ENCODE measurements at places on chromosomes 7 and 10.

GRCh38 chr10:100894589-100895294 lies 18.0 kb upstream of the SLF2 start:
- no peak for DNase-seq

DNA sequence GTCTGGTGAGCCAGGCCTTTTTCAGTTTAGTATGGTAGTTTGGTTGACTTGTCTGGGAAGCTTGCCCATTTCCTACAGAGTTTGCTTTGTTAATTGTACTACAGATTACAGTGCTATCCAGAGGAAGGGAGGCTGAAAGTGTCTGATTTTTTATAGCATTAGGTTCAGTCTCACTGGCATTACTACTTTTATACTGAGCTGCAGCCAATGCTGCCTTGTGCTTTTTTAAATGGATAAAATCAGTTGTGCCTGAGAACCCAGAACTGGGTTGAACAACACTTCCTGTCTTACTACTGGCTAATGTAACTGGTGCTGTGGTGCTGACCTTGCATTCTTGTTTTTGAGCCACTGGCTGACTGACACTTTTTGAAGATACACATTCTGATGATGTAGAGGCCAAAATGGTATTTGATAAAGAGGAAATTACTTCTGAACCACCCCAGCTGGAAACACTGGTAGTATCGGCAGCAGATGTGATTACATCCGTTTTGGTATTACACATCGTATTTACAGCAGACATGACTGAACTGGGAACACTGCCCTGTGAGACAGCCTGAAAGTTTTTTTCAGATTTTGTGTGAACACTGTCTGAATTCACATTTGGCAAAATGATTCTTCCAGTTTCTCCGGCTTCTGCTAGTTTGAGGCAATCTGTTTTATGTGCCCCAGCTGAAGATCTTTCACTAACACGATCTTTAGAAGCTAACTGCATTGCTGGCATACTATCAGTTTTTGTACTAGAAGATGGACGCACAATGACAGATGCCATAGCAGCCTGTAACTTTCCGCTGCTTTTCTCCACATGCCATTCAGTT lies 74.1 kb downstream of the NRBF2 start:
- DNase-seq: no peak

DNA sequence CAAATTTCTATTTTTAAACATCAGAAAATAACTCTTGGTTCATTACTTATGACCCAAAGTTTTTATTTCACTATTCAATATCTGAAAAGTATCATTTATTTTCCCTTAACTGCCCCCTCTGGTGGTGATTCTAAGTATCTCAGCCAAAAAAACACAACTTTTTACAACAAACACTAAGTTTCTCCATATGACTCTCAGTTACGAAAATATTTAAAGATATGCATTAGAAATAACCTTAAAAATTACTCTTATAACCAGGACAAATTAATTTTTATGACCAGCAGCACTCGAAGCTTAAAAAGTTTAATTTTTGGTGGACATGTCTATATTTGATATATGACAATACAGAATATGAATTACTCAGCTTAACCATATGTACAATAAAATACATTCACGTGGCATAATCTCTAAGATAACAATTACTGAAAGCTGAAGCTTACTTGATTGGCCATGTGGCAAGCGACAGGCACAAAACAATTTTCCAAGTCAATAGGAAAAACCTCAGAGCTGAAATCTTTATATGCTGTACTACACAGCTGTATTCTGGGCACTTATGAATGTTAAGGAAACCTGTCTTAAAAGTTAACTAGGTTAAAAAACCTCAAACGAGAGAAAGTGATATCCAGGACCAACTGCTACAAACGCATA lies 2.3 kb downstream of the HNRNPA2B1 start:
- no peak for DNase-seq

DNA sequence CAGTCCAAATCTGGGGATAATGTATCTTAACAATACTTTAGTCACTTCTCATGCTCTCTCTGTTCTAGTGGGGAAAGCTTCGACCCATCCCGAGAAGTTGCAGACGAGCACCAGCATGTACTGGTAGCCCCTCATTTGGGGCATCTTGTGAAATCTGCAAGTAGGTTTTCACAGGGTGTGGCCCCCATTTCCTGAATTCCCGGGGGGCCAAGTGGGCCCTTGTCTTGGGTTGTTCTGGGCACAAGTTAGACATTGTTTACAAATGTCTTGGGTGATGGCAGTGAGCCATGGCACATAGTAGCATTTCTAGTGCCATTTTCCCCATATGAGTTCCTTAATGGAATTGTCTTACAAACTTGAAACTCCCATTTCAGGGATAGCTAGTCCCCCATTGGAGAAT lies 216.7 kb upstream of the KCND2 start:
- no peak for DNase-seq

GRCh38 chr10:97571622-97572021 lies 957 bp upstream of the ANKRD2 start:
- DNase-seq: no peak

DNA sequence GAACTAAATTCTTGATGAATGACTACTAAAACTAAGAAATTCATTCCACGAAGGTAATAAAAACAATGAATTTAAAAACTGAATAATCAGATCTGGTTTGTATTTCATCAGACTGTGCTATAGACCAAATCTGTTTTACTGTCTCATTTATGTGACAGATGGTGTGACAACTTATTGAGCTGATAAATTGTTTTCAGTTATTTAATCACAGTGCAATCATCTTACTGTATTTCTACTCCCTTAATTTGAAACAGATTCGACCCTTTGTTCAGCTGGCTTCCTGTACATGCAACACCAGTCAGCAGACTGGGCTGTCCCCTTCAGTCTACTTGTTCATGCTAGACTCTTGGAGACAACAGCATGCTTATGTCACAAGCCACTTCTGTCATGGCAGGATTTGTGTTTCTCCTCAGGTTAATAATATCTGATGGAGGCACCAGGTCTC lies 150.9 kb downstream of the MBL2 start:
- no peak for DNase-seq

- DNase-seq: no peak
Observed at GRCh38 chr7:45001826-45002225, 1.8 kb downstream of the CCM2 start.
